Hepatocyte (in vitro differentiated cells): ENCODE measurements at places on chromosomes 5 and 9.

- H3K27me3 ChIP-seq = no peaks in the 10 kb centered on the region
- H3K4me3 ChIP-seq = no peak overlapping the region
- peaks cover 11% of the 10 kb centered on the region for H3K4me1 ChIP-seq
- H3K27ac ChIP-seq = no peak overlapping the region
- DNase-seq = no peak
Observed at GRCh38 chr9:129929496-129930125, 94.4 kb downstream of the USP20 start.

DNA sequence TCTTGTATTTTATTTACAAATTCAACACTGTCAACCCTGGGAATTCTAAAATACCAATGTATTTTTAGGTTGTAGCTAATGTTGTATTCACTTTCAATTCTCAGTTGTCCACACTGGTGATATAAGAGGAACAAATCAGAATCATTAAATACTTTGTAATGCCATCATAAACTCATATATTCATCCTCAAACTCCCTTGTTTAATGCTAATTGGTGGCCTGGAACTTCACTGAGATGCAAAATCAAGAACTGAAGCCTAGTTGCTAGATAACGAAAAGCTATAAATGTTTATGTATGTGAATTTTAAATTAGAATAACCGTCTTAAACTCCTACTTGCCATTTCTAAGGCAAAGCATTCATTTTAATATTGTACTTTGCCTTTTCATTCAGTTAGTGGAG is 274.7 kb downstream of the RAB3C start:
- no peak for DNase-seq
- H3K27me3 ChIP-seq = no peaks in the 10 kb centered on the region
- H3K27ac ChIP-seq = no peak overlapping the region
- no peaks in the 10 kb centered on the region for H3K4me1 ChIP-seq
- no peaks in the 10 kb centered on the region for H3K36me3 ChIP-seq

DNA sequence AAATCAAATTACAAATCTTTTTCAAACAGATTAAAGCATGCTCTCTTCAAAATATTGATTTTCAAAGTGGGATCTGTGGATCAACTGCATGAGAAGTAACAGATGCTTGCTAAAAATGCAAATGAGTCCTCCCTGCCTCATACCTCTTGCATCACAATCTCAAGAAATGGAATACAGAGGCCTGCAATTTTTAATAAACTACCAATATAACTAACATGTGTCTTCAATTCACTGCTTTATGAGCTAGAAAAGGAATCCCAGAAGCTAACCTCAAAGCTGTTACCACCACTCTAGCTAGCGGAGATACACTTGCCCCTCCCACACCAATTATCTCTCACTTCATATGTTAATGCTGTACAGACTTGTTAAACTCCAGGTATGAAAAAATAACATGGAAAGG is 9.6 kb downstream of the OR13C5 start:
- no peaks in the 10 kb centered on the region for H3K4me1 ChIP-seq
- no peak for DNase-seq
- no peaks in the 10 kb centered on the region for H3K36me3 ChIP-seq
- H3K27ac ChIP-seq = no peak overlapping the region

DNA sequence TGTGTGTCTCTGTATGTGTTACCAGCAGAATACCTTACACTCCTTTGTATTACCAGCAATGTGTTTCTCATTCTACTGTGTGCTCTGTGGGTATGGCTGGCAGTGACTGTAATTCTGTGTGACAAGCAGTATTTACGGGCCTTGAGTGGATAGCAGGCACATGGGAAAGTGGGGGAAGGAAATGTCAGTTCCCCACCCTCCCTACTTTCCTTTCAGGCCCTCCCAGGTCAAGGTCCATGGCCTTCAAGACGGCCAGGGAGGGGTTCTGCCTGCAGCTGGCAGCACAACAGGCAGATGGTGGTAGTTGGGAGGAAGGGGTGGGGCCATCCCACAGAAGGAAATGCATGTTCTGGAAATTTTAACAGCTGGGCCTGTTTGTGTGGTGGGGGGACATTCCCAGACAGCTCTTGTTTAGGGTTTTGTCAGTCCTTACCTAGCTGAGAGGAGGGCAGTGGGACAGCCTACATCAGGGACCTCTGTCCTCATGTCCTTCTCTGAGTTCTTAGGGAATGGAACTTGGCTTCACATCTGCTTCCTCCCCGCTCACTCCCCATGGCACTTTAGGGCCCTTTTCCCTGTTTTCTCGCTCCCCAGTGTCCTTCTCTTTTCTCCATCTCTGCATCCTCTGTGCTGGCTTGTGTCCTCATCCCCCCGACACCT is 14.6 kb upstream of the TNIP1 start:
- peaks cover 37% of the 10 kb centered on the region for H3K4me1 ChIP-seq
- peak overlapping the region; percentile 94 for H3K27ac ChIP-seq
- DNase-seq = peak; percentile 72
- no peaks in the 10 kb centered on the region for H3K36me3 ChIP-seq

- H3K36me3 ChIP-seq = no peaks in the 10 kb centered on the region
- peaks cover 23% of the 10 kb centered on the region for H3K4me1 ChIP-seq
- no peaks in the 10 kb centered on the region for H3K27me3 ChIP-seq
- H3K27ac ChIP-seq = peak overlapping the region; percentile 97
- peak overlapping the region; percentile 41 for H3K4me3 ChIP-seq
Observed at GRCh38 chr5:54520438-54520846, 2.9 kb downstream of the SNX18 start.

GRCh38 chr9:111052791-111053190 is 14.5 kb upstream of the LPAR1 start:
- no peak overlapping the region for H3K4me3 ChIP-seq
- DNase-seq = no peak
- no peaks in the 10 kb centered on the region for H3K4me1 ChIP-seq
- no peaks in the 10 kb centered on the region for H3K27me3 ChIP-seq

- no peaks in the 10 kb centered on the region for H3K4me1 ChIP-seq
- H3K27me3 ChIP-seq = peaks cover 10% of the 10 kb centered on the region
- no peak overlapping the region for H3K4me3 ChIP-seq
- DNase-seq = no peak
- no peaks in the 10 kb centered on the region for H3K36me3 ChIP-seq
- H3K27ac ChIP-seq = no peak overlapping the region
Observed at GRCh38 chr5:151906246-151906645, 18.4 kb downstream of the GLRA1 start.

- peaks cover 3% of the 10 kb centered on the region for H3K4me1 ChIP-seq
- no peak overlapping the region for H3K4me3 ChIP-seq
- DNase-seq = no peak
- peaks cover 15% of the 10 kb centered on the region for H3K27me3 ChIP-seq
- no peaks in the 10 kb centered on the region for H3K36me3 ChIP-seq
Observed at GRCh38 chr9:136981588-136982231, 1.1 kb upstream of the LCNL1 start.

GRCh38 chr5:96809921-96810320 is 2.2 kb upstream of the ERAP1 start:
- H3K27me3 ChIP-seq = no peaks in the 10 kb centered on the region
- no peak overlapping the region for H3K27ac ChIP-seq
- peaks cover 16% of the 10 kb centered on the region for H3K4me1 ChIP-seq
- H3K36me3 ChIP-seq = no peaks in the 10 kb centered on the region
- DNase-seq = no peak
- H3K4me3 ChIP-seq = no peak overlapping the region

- no peak overlapping the region for H3K27ac ChIP-seq
- H3K36me3 ChIP-seq = no peaks in the 10 kb centered on the region
- H3K4me3 ChIP-seq = no peak overlapping the region
Observed at GRCh38 chr9:123662057-123662776, 267.7 kb downstream of the DENND1A start.

- no peak for DNase-seq
- no peaks in the 10 kb centered on the region for H3K36me3 ChIP-seq
- H3K27ac ChIP-seq = no peak overlapping the region
- H3K4me1 ChIP-seq = no peaks in the 10 kb centered on the region
- no peaks in the 10 kb centered on the region for H3K27me3 ChIP-seq
Observed at GRCh38 chr5:15516486-15516885, 16.5 kb downstream of the FBXL7 start.

GRCh38 chr9:88258601-88259000 is 120.3 kb upstream of the SPATA31C2 start:
- peak overlapping the region; percentile 67 for H3K27ac ChIP-seq
- no peaks in the 10 kb centered on the region for H3K36me3 ChIP-seq
- peak; percentile 47 for DNase-seq
- no peak overlapping the region for H3K4me3 ChIP-seq
- H3K4me1 ChIP-seq = peaks cover 13% of the 10 kb centered on the region
- H3K27me3 ChIP-seq = no peaks in the 10 kb centered on the region
